ENCODE measurements at places on chromosomes 6 and 20.

DNA sequence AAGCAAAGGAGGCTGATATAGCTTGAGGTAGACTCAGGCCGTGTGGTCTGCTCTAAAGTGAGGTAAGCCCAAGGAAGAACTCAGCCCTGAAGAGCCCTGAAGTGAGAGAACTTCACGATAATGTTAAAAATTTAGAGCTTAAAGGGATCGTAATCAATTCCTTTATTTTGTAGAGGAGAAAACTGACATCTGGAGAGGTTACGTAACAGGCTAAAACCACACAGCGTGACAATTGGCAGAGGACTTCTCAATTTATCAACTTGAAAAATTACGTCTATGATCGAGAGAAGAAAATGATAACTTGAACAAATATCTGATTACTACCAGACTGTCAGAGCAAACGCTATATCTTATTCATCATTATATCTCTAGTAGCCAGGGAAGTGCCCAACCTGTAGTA lies 121.8 kb upstream of the FOXO3 start:
- no peak for DNase-seq

GRCh38 chr20:31595654-31596411 lies 9.3 kb upstream of the ID1 start:
- no peak for DNase-seq

GRCh38 chr20:52076164-52076563 lies 115.4 kb downstream of the ZFP64 start:
- DNase-seq: no peak

DNA sequence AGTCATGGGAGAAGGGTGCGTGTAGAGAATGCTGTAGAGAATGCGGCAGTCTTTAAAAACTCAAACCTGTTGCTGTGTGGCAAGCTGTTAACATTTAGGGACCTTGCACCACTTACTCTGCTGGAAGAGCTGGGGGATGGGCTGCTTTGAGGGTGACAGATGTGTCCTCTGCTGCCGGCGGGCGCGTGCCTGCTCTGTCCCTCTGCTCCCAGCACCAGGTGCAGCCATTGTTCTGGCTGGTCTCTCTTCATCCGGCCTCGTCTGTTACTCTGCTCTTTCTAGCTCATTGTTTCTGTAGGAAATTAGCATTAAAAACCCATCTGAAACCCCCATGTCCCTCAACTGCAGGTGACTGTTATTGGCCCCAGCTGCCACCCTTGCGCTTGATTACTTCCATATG lies 78.5 kb downstream of the CBFA2T2 start:
- peak; percentile 99 for DNase-seq

- no peak for DNase-seq
Measured at GRCh38 chr20:15958142-15958541, 615.1 kb downstream of the KIF16B start.

DNA sequence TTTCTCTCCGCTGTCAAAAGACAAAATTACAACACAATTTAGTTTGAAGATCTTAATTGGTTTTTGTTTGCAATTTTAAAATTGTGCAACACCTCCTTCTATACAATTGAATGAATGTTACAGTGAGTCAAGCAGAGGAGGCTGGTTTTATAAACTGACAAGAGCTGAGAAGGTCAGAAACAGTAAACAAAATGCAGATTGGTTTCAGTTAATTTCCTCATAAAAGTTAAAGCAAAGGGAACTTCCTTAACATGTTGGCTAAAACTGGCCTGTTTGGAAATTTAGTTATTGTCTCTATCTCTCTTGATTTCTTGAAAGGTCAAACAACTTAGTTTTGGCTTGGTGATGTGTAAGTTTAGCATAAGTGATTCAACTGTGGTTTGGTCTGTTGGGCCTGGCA lies 22.2 kb downstream of the KHDC1L start:
- no peak for DNase-seq

DNA sequence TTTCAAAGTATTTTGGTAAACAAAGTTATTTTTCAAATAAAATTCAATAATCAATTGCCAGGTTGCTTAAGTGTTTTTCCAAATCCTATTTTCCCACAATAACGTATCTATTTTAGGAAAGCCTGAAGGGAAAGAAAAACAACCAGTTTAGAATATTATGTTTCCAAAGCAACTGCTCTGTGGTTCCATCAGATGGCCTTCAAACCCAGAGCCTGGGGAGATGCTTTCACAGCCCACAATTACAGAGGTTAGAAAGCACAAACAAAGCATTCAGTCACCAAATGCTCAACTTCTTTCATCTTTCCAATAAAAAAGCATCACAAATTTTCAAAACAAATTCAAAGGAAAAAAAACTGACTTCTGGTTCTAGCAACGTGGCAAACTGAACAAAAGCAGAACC lies 66.0 kb downstream of the ELOVL5 start:
- no peak for DNase-seq

Data from NCI-H82 (cell line).